ENCODE measurements at places on chromosomes 16 and 17.

GRCh38 chr17:73759734-73760438 lies 115.6 kb upstream of the SDK2 start:
- DNase-seq, result no peak

GRCh38 chr16:66858740-66859396 lies 14.7 kb downstream of the CA7 start:
- DNase-seq, result no peak

DNA sequence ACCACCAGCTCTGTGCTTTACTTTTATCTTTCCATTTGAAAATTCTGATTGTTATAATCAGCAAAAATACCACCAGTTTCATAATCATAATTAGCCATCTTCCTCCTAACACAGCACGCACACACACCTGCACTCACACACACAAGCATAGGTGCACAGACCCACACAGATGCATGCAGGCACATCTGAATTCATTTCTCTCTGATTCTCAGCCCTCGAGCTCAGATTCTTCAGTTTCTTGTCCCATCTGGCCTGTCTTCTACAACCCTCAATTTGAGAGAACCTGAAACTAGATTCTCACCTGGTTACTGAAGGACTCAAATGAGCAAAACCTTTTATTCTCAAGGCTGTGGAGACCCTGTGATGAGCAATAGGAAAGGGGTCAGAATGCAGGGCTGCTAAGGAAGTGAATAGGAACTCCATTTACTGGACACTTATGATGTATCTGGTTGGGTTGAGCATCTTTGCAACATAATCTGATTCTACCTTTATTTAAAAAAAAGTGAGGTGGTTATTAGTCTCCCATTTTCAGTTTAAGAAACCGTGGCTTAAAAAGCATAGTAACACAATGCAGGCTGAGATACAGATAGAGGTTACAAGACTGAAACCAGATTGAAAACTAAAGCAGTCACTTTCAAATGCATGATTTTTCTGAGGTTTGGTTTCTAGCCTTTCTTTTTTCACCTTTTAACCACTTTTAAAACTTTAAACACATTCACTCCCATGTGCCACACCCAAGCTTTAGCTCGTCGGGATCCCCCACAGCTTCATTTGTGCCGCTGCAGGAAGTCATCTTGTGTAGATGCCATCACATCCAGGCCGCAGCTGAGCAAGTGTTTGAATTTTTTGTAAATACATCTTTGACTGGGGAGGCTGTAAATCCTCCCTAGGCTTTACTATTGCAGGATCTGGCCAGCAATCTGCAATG lies 9.4 kb downstream of the KRT33A start:
- DNase-seq, result no peak

GRCh38 chr17:14737984-14738651 lies 437.2 kb downstream of the HS3ST3B1 start:
- DNase-seq, result no peak

DNA sequence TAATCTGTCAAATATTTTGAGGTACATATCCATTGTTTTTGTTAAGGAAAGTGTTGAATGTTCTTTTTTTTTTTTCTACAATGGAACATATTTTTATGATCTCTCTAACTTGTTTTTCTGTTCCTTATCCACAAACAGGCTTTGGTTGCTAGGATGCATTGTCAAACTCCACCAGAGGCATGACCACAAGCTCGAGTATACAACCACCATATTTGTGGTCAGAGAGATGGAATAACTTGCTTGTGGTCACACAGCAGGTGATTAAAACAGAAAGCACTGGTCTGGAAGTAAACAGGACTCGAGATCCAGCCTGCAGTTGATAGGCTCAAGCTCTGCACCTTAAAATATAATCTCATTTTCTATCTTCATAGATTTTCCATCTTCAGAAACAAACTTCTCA lies 105.8 kb upstream of the ADAMTS18 start:
- no peak for DNase-seq

- no peak for DNase-seq
These were observed 448.4 kb upstream of the CDH11 start for GRCh38 chr16:65570261-65570660.

DNA sequence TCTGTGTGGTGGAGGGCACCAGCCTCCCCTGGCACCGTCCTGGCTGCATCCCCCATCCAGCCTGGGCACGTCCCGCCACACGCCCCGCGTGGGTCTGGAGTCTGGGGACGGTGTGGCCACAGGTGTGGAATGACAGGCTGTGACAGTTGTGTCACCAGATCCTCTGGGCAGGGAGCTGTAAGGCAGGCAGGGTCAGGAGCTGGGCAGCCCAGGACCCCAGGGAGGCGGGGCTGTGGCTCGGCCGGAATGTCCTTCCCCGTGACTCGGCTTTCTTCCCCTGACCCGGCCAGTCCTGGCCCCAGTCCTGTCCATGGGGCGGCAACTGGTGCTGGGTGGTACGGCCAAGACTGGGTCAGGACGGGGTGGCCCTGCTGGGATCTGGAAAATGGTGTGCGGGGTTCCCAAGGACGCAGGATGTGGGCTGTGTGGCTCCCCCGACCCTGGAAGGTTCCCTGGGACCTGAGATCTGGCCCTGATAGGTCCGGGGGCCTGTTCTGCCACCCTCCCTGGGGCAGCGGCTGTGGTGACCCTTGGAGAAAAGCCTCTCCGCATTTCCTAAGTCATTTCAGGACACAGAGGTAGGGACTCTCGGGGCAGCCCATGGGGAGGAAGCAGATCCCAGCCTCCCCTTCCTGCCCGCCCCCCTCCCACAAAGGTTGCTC lies 3.3 kb upstream of the SLC16A3 start:
- DNase-seq, result no peak

DNA sequence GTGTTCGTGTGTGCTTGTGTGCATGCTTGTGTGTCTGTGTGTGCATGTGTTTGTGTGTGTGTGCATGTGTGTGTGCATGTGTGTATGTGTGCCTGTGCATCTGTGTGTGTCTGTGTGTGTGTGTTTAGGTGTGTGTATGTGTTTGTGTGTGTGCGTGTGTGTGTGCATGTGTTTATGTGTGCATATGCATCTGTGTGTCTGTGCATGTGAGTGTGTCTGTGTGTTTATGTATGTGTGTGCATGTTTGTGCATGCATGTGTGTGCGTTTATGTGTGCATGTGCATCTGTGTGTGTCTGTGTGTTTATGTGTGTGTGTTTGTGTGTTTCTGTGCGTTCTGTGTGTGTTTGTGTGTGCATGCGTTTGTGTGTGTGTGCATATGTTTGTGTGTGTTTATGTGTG lies 106.6 kb upstream of the TNRC6C start:
- DNase-seq, result no peak

GRCh38 chr17:33966410-33967059 lies 288.6 kb upstream of the CCL2 start:
- DNase-seq, result no peak

DNA sequence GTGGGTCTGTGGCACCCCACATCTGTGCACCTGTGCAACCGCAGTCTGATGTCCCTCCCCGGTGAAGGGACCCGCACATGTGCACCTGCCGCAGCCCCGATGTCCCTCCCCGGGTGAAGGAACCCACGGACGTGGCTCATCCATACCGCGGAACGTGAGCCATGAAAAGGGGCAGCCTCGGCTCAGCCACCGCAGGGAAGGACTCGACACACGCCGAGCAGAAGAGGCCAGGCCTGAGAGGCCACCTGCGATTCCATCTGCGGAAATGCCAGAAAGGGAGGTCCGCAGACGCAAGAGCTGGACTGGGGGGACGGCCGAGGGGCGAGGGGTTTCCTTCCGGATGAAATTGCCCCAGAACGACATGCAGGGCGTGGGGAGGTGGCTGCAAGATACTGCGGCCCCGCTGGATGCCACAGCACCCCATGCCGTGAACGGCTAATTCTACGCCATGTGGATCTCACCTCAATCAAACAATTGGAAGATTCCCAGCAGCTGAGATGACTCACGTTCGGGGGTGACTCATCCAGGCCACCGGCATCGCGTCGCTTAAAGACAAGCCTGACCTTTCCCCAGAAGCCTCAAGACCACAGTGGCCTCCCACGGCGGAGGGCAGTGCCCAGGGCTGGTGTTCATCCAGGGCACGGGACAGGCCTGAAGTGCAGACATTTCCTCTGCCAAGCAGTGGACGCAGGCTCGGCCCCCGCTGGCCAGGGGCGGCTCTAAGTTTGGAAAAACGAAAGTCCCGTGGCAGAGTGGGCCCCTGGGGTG lies 21.0 kb downstream of the SOX8 start:
- no peak for DNase-seq

DNA sequence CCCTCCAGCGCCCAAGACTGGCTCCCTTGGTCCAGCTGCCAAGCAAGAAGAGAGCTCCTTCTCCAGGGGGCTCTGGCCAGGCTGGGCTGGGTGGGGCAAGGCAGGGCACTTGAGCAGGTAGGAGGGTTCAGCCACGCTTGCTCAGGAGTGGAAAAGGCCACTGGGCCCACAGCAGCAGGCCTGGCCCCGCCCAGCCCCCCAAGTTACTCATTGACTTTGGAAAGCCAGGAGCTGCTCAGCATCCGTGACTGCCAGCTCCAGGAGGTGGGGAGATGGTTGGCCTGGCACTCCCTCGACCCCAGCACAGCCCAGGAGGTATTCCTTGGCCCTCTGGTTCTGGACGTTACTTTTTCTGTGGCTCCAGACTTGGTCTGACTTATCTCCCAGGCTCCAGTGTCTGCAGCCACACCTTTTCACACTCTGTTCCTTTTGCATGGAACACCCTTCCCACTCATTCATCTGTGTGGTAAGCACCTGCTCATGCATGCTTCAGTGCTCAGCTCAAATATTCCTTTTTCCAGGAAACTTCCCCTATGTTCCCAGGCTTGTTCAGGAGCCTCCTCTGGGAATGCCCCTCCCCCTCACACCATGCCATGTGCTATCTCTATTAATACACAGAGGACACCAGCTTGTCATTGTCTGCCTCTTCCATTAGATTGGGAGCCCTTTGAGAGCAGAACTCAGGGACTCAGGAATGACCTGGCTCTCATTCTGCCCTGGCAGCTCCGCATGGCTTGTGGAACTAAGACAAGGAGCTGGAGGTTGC lies at the start of gene CDH16:
TSS of gene CDH16 (minus strand) at position 83 of the 766 bp plus-strand sequence. CDS start 820 bp downstream, outside the sequence.
- DNase-seq, result no peak

DNA sequence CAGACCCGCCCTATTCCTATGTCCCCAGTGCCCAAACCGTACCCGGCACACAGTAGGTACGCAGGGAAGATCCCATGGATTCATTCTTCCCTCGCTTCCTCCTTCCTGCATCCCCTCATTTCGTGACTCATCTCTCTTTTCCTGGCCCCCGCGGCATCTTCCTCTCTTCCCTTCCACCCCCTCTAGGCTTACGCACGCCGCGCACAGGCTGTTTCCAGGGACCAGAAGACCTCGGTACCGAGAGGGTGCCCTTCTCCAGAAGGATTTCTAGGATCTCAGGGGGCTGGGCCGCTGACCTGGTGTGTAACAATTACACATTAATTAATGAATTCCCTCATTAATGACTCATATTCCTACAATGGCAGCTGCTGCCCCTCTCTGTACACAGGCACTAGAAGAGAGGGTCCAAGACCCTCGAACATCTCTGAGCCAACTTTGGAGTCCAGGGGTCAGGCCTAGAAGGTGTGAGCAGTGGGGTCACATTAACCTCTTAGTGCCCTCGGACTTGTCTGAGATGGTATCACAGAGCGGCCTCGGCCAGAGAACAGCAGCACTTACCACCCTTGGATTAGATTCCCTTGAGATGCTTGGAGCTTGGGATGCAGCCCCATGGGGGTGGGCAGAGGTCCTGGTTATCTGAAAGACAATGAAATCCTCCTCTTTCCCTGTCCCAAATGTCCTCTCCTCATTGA lies 16.8 kb upstream of the PLLP start:
- no peak for DNase-seq

DNA sequence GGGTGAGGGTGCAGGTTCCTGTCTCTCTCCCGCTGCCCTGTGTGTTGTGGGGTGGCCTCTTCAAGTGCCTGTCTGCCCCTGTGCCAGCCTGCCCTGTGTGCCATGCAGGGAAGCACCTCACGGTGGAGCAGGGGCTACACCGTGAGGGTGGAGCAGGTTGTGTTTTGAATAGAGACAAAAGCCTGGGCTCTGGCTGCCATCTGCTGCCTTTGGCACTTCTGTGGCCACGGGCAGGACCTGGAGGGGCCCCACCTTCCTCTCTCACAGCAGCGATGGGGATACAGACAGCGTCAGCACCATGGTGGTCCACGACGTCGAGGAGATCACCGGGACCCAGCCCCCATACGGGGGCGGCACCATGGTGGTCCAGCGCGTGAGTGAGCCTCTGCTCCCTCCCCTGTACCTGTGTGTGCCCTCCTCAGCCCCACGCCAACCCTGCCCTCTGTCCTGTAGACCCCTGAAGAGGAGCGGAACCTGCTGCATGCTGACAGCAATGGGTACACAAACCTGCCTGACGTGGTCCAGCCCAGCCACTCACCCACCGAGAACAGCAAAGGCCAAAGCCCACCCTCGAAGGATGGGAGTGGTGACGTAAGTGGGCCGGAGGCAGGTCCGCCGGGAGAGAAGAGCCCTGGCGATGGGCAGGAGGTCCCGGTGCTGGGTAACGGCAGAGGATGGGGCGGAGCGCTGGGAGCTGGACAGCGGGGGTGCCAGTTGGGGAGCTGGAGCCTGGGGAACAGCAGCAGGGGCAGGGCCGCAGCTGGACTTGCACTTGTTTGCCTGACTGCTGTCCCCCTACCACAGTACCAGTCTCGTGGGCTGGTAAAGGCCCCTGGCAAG lies 5.4 kb upstream of the C17orf107 start:
- no peak for DNase-seq

- no peak for DNase-seq
These were observed 210.4 kb downstream of the CA10 start for GRCh38 chr17:51948128-51948527.

- DNase-seq, result no peak
These were observed 1.1 kb upstream of the PKD1L3 start for GRCh38 chr16:72001180-72001874.

All from vagina (tissue), 2 donors.